Hematopoietic multipotent progenitor cell treated with erythropoietin and hydrocortisone succinate and interleukin-3 and kit ligand, for 17 days (in vitro differentiated cells): ENCODE measurements at places on chromosomes 6 and 20.

- DNase-seq: peak; percentile 95
Observed at GRCh38 chr6:88963139-88964090, at the start of gene RNGTT. Gene RNGTT (minus strand): TSS chr6:88963618. CDS start chr6:88963409, 209 bp downstream.

- DNase-seq: no peak
Observed at GRCh38 chr6:132359886-132360285, 41.4 kb downstream of the MOXD1 start.

GRCh38 chr20:43744151-43744611 is 17.4 kb upstream of the GTSF1L start:
- DNase-seq: no peak

DNA sequence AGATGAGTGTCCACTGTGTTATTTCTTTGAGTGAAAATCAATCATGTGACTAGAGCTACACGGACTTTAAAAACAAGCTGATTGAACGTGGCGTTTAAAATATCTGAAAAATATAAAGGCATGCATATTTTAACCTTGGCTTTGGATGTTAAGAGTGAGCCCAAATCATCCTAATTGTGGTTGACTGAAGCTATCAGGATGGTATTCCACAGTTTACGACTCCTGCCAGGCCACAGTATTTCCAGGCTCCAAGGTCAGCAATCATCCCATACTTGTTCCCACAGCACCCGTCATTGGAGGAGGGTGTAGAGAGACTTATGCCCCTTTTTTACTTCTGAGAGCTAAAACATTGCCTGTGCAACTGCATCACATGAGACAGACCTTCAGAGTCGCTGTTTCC is 43.2 kb upstream of the TMX4 start:
- DNase-seq: no peak
